ENCODE measurements at places on chromosomes 12 and 14. TPM values are rescaled to one million over a fixed set of nuclear protein-coding genes. Genes with fewer than 3 reads are reported as not detected.

- DNase-seq: no peak
These were observed 103.3 kb upstream of the BTG1 start for GRCh38 chr12:92248977-92249376.

DNA sequence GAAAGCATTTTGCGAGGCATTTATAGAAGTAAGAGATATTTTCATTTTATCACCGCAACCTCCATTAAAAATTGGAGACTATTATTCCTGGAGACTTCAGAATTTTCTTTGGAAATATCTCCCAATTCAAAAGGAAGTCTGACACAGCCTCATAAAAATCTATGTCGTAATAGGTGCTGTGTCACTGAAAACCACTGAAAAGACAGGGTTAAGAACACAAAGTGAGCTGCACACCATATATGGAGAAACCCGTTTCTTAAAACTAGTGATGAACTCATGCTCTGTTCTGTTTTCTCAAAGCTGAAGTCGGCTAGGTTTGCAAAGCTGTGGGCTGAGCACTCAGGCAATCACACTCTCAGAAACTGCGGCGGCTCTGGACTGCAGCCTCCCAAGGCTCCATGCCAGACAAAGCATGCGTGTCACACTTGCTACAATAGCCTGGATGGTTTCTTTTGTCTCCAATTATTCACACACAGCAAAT lies at the start of gene GLIPR1:
Gene GLIPR1 (plus strand): TSS at position 287 of the 481 bp plus-strand sequence. CDS start 126 bp downstream, at position 413.
- DNase-seq: peak; percentile 98

- DNase-seq: peak; percentile 24
These were observed 15.8 kb downstream of the TRIM9 start for GRCh38 chr14:51079085-51079484.

DNA sequence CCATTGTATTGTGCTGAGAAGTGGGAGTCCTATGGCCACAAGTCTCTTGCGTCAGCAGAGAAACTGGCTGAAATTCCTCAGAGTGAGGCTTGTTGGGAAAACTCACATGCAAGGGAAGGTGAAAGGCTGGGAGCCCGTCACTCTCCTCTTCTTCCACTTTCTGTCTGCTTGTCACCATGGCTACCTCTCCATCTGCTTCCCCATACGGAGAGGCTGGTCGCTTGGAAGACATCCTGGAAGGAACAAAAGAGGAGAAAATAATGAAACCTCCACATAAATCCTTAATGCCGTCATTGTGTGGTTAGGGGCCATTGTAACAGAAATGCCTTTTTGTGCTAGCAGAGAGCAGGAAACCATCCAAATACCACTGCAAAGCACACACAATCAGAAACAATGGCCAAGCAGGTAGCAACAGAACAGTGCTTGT lies 53.7 kb downstream of the SOX5 start:
- DNase-seq: no peak

DNA sequence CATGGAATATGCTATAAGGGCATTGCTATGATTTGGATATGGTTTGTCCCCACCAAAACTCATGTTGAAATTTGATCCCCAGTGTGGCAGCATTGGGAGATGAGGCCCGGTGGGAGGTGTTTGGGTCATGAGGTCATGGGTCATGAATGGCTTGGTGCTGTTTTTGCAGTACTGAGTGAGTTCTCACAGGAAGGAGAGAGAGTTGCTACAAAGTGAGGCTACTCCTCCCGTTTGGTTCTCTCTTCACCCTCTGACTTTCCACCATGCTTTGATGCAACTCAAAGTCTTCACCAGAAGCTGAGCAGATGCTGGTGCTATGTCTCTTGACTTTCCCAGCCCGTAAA lies 388.1 kb upstream of the TMPO start:
- DNase-seq: no peak

DNA sequence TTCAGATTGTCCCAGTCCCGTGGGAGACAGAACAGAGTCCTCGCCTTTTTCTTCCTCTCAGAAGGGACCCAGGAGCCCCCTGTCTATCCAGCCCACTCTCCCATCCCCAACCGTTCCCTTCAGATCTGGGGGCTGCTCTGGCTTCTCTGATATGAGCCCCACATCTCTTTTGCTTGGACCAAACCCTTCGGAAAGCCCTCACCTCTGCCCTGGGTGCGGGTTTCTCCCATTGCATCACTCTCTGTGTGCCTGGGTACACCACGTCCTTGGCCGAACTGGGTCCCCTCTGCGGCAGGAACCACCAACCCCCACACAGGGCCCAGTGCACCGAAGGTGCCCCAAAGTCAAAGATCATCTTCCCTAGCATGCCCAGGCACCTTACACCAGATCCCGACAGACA lies 87.8 kb downstream of the DICER1 start:
- DNase-seq: no peak

The RNASE1 gene
- 1.7 TPM for total RNA-seq

The KRT85 gene
- total RNA-seq: not detected

Data from fibroblast of the aortic adventitia (primary cell).